Activated T-cell treated with anti-CD3 and anti-CD28 coated beads, Interleukin-2, amount 50 U/mL, for 48 hours (primary cell): ENCODE measurements at places on chromosomes 5 and 9.

GRCh38 chr5:139946006-139946405 is 97.1 kb downstream of the NRG2 start:
- DNase-seq = no peak

GRCh38 chr9:4197548-4197947 is 102.3 kb downstream of the GLIS3 start:
- no peak for DNase-seq

- DNase-seq = no peak
Measured at GRCh38 chr5:155735388-155735787, 591.6 kb upstream of the SGCD start.

DNA sequence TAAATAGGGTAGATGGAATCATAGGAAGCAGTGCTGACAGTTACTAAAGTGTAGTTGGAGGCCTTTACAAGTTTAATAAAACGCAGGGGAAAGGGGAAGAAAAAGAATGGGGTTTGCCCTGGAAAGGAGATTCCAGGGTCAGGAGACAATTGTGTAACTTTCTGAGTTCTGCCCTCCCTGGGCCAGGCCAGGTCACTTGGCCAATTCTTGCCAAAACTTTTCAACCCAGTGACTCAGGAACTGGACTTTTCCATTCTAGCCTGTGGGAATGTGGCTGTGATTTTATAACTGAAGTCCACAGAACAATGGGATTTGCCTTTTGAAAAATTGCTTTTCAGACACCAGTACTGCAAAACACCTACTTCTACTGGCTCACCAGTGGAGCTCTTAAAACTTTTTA is 289.8 kb upstream of the ANKRD55 start:
- DNase-seq = no peak

DNA sequence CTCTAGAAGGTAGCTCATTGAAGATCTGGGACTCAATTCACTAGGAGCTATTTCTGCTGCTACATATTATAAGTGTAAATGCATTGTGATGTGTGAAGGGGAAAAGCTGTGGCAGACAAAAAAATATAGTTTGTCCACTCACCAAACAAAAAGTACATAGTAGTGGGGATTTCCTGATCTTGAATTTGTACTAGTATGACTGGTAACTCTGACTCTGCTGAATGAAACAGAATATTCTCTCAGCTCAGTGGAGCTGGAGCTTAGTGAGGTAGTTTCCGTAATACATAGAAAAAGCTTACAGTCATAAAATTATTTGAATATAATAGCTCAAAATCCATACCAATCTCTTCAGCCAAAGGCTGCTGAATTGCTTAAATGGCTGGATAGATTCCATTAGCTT is 455.6 kb upstream of the CD180 start:
- DNase-seq = no peak

- DNase-seq = no peak
Measured at GRCh38 chr5:5341531-5342292, 80.8 kb upstream of the ICE1 start.

DNA sequence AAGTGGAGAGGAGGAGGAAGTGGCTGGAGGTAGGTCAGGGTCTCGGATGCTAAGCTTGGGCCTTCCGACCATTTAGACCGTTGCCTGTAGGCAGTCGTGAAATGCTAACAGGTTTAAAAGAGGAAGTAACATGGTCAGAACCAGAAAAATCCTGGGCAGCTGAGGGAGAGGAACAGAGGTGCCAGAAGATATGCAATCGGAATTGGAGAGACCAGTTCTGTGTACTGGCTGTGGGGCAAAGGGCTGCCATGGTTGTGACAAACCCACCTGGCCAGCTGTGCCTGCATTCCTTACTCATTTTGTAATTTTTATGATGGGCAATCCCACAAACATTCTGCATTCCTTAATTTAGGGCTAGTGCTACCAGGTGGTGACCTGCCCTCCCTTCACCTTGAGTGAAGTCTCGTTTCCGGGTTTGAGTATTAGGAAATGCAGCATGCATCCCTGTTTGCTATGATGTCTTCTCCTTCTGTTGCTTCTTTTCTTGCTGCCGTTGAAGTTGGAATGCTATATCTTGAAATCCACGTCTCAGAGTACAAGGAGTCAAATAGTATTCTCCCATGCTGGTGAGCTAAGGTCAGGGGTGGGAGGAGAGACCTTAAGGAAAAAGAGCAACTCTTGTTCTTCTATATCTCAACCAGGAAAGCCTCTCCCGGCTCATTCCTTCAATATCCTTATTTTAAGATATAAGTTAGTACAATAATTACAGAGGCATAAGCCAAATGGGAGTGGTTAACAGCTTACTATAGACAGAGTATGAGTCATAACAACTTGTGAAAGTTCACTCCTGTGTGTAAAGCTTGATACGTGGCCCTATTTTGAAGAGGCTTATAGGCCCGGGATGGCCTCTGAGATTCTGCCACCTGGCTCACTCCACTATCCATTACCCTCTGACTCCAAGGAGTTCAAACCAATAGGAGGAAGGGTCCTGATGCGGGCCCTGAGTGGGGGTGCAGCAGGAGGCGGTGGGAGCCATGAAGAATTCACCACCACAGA is 37.0 kb downstream of the B4GALT1 start:
- DNase-seq = no peak

GRCh38 chr9:114033397-114034103 is 44.5 kb downstream of the AMBP start:
- DNase-seq = no peak

GRCh38 chr9:35452481-35452880 is 37.4 kb upstream of the RUSC2 start:
- DNase-seq = no peak

- DNase-seq = no peak
Measured at GRCh38 chr5:1836176-1836890, 35.1 kb downstream of the NDUFS6 start.

DNA sequence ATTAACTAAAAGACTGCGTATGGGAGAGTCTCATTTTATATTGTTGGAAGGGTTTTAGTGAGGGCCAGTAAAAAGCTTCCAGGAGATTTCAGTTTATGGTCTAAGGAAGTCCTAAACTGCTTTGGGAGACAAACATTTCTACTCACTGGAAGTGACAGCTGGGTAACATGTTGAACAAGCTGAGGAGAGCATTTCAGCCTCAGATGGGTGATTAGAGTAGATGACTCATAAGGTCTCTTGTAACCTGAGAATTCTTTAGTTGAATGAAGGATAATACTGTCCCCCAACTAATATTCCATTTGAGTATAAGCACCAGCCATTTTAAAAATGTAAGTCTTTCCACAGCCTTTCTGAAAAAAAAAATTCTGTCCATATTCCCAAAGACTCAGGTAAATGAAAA is 218.0 kb upstream of the C9orf72 start:
- no peak for DNase-seq

- no peak for DNase-seq
Measured at GRCh38 chr9:84169240-84169639, 171.3 kb downstream of the SLC28A3 start.
